ENCODE measurements at places on chromosomes 2 and 18.

DNA sequence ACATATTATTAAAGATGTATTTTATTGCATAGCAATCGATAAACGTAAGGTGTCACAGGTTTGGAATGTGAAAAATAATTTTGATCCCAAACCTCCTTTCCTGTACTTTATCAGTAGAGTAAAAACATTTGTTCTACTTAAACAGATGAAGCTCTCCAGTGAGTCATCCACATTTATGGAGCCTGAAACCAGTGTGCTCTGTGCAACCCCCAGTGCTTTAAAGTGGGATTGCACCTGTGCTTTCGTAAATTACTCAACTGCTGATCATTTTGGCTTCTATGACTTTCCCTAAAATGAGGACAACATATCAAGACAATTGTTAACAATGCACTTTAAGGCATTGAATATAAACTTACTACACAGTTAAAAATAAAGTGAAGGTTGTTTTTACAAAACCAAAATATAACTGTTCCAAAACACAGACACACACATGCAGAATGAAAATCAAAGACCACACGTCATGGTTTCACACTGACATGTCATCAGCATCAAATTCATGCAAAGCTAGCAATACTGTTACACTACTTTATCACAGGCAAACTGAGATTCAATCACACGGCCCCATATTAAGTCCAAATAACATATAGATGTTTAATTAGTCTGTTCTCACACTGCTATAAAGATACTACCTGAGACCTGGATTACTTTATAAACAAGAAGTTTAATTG lies 9.7 kb downstream of the TMEM18 start:
- DNase-seq, result no peak

- no peak for DNase-seq
Measured at GRCh38 chr18:8162802-8163201, 446.4 kb upstream of the RAB12 start.

DNA sequence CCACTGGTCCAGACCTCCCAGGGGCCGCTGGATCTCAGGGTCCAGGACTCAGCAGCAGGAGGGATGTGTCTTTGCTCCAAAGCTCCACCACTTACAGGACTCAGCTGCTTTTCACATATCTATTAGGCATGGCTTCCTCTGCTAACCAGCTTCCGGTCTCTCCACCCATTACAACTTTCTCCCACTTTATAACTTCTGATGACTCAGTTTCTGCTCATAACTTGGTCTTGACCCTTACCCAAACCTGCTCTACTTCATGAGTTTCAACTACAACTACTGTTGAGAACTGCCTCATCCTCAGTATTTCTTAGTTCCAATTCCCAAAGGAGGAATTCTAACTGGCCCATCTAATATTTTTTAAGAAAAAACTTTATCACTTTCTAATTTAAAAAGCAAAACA lies 17.2 kb downstream of the SULT1C2 start:
- no peak for DNase-seq

DNA sequence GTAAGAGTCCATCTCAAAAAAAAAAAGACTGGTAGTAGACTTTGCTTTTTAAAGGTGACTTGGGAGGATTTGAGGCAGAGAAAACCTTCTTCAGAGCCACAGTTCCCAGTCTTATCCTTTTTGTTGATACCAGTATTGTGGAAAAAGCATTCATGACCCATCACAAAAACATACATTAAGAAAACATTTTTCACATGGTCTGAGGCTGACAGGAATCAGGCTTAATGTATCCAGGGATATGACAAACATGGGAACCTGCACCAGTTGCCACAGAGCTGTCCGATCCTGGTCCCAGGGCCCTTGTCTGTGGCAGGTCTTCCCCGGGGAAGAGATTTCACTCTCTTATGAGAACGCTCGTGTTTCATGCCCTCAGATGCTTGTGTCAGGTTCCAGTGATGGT lies 21.8 kb downstream of the SPTBN1 start:
- no peak for DNase-seq

- DNase-seq, result no peak
Measured at GRCh38 chr2:17160594-17160993, 357.6 kb downstream of the RAD51AP2 start.

Data from stimulated activated CD8-positive, alpha-beta memory T cell treated with anti-CD3 and anti-CD28 coated beads, Interleukin-4, amount 100 ng/mL, for 24 hours (primary cell).